PC-3 (cell line): ENCODE measurements at places on chromosomes 1 and 21.

GRCh38 chr1:233728721-233729120, 114.8 kb downstream of the KCNK1 start:
- H3K27me3 ChIP-seq: no peaks in the 10 kb centered on the region
- no peak overlapping the region for H3K4me3 ChIP-seq
- no peak for DNase-seq
- no peak overlapping the region for H3K27ac ChIP-seq
- H3K4me1 ChIP-seq: no peaks in the 10 kb centered on the region

DNA sequence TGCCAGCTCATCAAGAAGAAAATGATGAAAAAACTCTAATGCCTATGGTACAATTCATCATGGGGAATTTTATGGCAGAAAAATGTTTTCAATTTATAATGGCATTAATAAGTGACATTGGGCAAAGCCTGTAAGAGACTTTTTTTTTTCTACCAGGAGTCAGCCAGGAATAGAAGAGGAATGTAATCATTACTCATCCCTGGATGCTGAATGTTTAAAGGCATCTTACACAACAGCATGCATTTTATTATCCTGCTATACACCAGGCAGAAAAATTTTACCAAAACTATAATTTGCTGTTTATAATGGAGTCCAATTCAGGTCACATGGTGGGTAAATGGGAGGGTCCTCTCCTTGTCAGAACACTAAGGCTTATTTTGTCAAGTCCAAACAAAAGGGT, 189.9 kb upstream of the BEND5 start:
- peak; percentile 55 for DNase-seq
- no peak overlapping the region for H3K27ac ChIP-seq
- no peaks in the 10 kb centered on the region for H3K36me3 ChIP-seq
- 0 out of 2 replicates have a peak, but pooled peaks cover 3% of the 10 kb centered on the region for H3K4me1 ChIP-seq
- no peak overlapping the region for H3K4me3 ChIP-seq
- H3K27me3 ChIP-seq: no peaks in the 10 kb centered on the region

GRCh38 chr1:197903196-197903514, 725 bp downstream of the C1orf53 start:
- H3K27me3 ChIP-seq: no peaks in the 10 kb centered on the region
- no peak overlapping the region for H3K27ac ChIP-seq
- peak overlapping the region; percentile 86 for H3K4me3 ChIP-seq
- no peaks in the 10 kb centered on the region for H3K36me3 ChIP-seq

DNA sequence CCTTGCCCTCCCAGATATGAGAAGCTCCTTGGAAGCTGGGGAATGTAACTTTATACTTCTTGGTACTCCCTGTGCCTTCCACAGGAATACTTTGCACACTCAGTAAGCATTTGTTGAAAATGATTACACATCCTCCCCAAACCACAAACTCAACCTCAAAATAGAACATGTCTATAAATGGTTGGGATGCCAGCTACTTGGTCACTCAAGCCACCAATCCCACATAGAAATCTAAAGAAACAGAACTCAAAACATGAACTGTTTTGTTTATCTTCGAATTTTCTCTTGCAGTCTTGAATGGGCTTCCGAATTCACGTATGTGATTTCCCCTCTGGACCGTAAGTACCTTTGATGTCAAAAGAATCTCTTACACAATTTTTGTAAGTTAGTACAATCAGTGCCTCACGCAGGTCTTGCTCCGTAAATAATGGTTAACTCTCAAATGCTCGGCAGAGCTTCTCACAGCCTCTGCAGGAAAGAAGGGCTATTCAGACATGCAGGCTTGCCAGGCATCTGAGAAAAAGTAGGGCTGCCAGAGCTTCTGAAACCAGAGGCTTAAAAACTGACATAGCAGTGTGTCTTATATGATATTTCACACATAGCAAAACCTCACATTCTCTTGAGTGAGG, 26.9 kb downstream of the SORT1 start:
- no peaks in the 10 kb centered on the region for H3K27me3 ChIP-seq
- H3K4me1 ChIP-seq: peaks cover 26% of the 10 kb centered on the region
- H3K4me3 ChIP-seq: peak overlapping the region; percentile 9; the same call in 1 of the 2 replicates
- peak overlapping the region; percentile 53 for H3K27ac ChIP-seq
- DNase-seq: peak; percentile 87

GRCh38 chr1:33414879-33415278, 16.0 kb downstream of the PHC2 start:
- H3K27ac ChIP-seq: no peak overlapping the region
- peaks cover 11% of the 10 kb centered on the region for H3K4me1 ChIP-seq
- H3K27me3 ChIP-seq: no peaks in the 10 kb centered on the region
- peaks cover 34% of the 10 kb centered on the region for H3K36me3 ChIP-seq

DNA sequence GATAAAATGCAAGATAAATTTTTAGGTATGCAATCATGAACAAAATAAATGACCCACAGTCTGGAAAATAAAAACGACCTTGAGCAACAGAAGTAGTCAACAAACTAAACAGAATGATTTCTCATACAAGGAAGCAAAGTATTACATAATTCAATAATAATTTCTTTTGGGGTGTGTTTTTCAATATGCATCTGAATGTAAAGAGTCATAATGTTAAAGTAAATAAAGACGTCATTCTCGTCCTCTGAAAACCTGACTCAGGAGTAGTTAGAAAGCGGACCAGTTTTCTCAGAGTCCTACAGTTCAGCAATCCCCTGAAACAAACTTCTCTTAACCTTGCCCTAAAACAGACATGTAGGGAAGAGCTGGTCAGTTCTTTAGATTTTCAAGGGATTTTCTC, 18.6 kb downstream of the CDC42BPA start:
- peak overlapping the region; percentile 18 for H3K27ac ChIP-seq
- H3K36me3 ChIP-seq: no peaks in the 10 kb centered on the region
- peak overlapping the region; percentile 10; the same call in 1 of the 2 replicates for H3K4me3 ChIP-seq
- peaks cover 22% of the 10 kb centered on the region for H3K4me1 ChIP-seq
- H3K27me3 ChIP-seq: no peaks in the 10 kb centered on the region

- H3K36me3 ChIP-seq: no peaks in the 10 kb centered on the region
- no peaks in the 10 kb centered on the region for H3K4me1 ChIP-seq
- H3K27ac ChIP-seq: no peak overlapping the region
- peaks cover 14% of the 10 kb centered on the region for H3K27me3 ChIP-seq
Measured at GRCh38 chr1:111496398-111496797, 7.0 kb downstream of the ADORA3 start.

DNA sequence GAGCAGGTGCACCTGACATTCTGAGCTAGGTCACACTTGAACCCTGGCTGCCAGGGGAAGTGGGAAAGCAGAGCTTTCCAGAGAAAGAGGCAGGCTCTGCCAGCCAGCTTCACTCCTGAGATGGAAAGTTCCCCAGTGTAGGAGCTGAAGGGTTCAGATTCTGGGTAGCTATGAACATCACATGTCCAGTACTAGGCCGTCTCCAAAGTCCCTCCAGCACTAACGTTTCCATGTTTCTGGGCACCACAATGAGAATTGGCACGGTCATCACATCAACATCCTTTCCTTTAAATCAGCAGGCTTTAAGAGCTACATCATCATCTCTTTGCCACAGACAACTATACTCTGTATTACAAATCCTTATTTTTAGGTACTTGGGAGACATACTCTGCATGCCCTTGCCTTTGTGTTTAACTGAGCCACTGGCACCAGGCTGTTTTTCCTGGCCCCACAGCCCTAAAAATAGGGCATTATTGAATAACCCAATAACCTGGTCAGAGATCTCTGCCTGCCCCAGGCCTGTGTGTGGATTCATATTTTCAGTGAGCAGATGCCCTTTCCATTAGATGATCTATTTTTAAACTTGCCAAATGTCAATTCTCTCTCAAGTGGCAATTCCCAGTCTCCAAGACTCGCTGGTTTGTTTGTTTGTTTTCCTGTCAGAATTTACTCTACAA, 35.4 kb upstream of the USP24 start:
- H3K4me1 ChIP-seq: peaks cover 6% of the 10 kb centered on the region; the same call in 1 of the 2 replicates
- no peaks in the 10 kb centered on the region for H3K27me3 ChIP-seq
- no peaks in the 10 kb centered on the region for H3K36me3 ChIP-seq
- DNase-seq: no peak
- no peak overlapping the region for H3K27ac ChIP-seq
- no peak overlapping the region for H3K4me3 ChIP-seq

DNA sequence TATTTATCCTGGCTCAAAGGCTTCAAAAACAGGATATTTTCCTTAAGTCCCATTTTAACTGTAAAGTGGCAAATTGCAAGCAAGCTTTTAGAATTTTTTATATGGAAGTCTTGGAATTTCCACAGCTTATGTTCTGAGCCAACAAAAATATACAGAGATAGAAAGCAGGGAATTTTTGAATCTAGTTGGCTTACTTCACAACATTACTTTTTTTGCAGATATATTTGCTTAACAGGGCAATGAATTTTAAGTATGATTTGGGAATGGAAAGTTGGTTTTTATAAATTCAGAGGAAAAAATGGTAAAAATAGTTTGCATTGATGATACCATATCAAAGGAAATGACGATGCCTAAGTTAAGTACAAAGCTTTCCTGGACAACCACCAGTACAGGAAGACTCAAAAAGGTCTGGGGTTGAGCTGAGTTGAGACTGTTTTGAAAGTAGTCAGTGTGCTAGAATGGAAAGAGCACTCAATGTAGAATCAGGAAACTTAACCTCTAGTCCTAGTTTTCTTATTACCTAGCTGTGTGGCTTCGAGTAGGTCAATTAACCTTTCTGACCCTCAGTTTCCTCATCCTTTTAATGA, 11.0 kb upstream of the VCAM1 start:
- no peak for DNase-seq
- H3K4me3 ChIP-seq: no peak overlapping the region
- H3K36me3 ChIP-seq: no peaks in the 10 kb centered on the region
- H3K27me3 ChIP-seq: no peaks in the 10 kb centered on the region

GRCh38 chr1:95095833-95096217, 21.3 kb upstream of the TLCD4 start:
- peaks cover 28% of the 10 kb centered on the region for H3K4me1 ChIP-seq
- H3K27ac ChIP-seq: peak overlapping the region; percentile 76
- DNase-seq: peak; percentile 54
- no peaks in the 10 kb centered on the region for H3K27me3 ChIP-seq
- no peaks in the 10 kb centered on the region for H3K36me3 ChIP-seq

- no peak overlapping the region for H3K4me3 ChIP-seq
- H3K27me3 ChIP-seq: no peaks in the 10 kb centered on the region
- no peak overlapping the region for H3K27ac ChIP-seq
- no peak for DNase-seq
- no peaks in the 10 kb centered on the region for H3K4me1 ChIP-seq
Measured at GRCh38 chr1:7879228-7879627, 26.4 kb upstream of the UTS2 start.

GRCh38 chr1:31183927-31184554, 55.6 kb downstream of the NKAIN1 start:
- no peak overlapping the region for H3K4me3 ChIP-seq
- no peak overlapping the region for H3K27ac ChIP-seq
- DNase-seq: peak; percentile 66
- H3K36me3 ChIP-seq: no peaks in the 10 kb centered on the region

DNA sequence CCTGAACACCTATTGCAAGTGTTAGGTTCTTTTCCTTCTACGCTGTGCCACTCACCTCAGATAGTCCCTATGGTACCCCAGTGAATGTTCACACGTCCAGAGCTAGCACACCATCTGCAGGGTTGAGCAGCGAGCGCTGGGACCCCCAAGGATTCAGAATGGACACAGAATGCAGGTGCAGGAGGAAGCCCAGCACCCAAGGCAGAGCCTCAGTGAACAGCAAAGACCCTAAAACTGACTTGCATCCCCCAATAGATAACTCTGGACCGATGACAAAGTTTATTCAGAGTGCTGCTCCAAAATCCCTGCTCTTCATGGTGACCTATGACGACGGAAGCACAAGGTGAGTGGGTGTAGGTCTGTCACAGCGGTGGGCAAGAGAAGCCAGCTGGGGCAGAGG, 15.1 kb upstream of the MX2 start:
- no peak for DNase-seq
- H3K4me3 ChIP-seq: no peak overlapping the region
- H3K4me1 ChIP-seq: peaks cover 18% of the 10 kb centered on the region
- no peaks in the 10 kb centered on the region for H3K36me3 ChIP-seq
- peak overlapping the region; percentile 38; the same call in 1 of the 2 replicates for H3K27ac ChIP-seq

DNA sequence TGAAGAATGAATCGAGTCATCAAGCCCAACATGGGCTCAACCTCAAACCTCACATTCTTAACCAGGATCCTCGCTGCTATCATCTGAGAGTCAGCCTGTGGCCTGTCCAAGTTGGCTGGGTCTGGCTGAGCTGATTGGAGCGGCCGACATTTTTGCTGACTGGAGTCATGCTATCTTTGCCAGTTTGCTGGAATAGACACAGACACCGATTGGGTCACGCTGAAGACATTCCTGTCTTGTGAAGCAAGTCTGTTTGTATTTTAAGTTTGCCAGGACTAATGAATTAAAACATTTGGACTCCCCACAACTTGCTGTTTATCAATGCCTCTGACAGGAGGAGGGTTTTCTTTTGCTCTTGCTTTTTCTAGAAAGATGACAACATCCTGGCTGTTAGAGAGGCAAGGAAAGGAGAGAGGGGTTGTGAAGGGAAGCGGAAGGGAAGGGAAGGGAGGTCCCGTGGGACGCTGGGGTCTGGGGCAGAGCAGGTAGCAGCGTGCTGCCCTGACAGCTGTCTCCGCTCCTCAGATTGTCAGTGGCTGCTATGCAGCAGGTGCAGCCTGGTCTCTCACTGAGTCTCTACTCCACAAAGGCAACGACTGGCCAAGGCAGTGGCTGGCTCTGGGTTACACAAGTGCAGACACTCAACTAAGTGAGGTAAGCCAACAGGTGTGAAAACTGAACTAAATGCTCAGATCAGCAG, at the start of gene MAP3K7CL:
MAP3K7CL (plus strand) TSS at position 375 of the 700 bp plus-strand sequence. CDS start 2,701 bp downstream, outside the sequence.
- H3K4me3 ChIP-seq: 0 out of 2 replicates have a peak within 1 kb of the TSS, but pooled peaks have one; percentile 9
- peaks cover 11% of the 10 kb centered on the region for H3K4me1 ChIP-seq
- H3K36me3 ChIP-seq: no peaks in the 10 kb centered on the region
- H3K27me3 ChIP-seq: no peaks in the 10 kb centered on the region
- DNase-seq: peak; percentile 83

- DNase-seq: peak; percentile 14
- H3K36me3 ChIP-seq: peaks cover 97% of the 10 kb centered on the region
- H3K27me3 ChIP-seq: no peaks in the 10 kb centered on the region
- H3K27ac ChIP-seq: no peak overlapping the region
- no peaks in the 10 kb centered on the region for H3K4me1 ChIP-seq
- peak overlapping the region; percentile 33; the same call in 1 of the 2 replicates for H3K4me3 ChIP-seq
Measured at GRCh38 chr1:246987083-246987690, 20.7 kb downstream of the ZNF695 start.

DNA sequence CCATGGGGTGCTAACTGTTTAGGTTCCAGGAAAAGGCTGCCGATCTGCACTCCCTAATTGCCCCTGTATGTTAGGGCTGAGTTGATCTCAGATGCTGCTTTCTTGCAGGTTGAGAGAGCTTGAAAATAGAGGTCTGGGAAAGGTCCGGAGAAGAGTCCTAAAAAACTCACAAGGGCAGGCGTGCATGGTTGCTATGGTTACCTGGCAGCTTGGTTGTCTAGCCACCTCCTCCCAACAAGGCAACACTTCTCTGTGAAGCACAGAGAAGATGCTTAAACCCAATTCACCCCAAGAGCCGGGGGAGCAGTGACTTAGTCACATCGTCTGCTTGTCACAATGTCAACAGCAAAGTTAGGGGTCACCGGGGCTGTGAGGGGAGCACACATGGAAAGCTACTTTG, 31.0 kb upstream of the LRRC52 start:
- H3K4me3 ChIP-seq: no peak overlapping the region
- no peaks in the 10 kb centered on the region for H3K4me1 ChIP-seq
- peaks cover 69% of the 10 kb centered on the region for H3K27me3 ChIP-seq
- no peak for DNase-seq
- no peaks in the 10 kb centered on the region for H3K36me3 ChIP-seq
